Esophagus squamous epithelium (tissue), 5 donors: ENCODE measurements at places on chromosomes 2 and 18. TPM values are rescaled to one million over a fixed set of nuclear protein-coding genes. Genes with fewer than 3 reads are reported as not detected.

Gene RNU2-63P
- not detected for total RNA-seq

Gene MARCO
- total RNA-seq = 1.6 TPM

Gene GCKR
- 0.44 TPM for total RNA-seq

Gene ERBB4
- total RNA-seq = 0.35 TPM

Gene ANKRD29
- 2.9 TPM for total RNA-seq

Gene ASPRV1
- total RNA-seq = 0.31 TPM

Gene STAT4
- total RNA-seq = 3.2 TPM
